ENCODE measurements at places on chromosomes 7 and 10. TPM values are rescaled to one million over a fixed set of nuclear protein-coding genes. Genes with fewer than 3 reads are reported as not detected.

GRCh38 chr7:28984217-28984616 lies 26.1 kb upstream of the TRIL start:
- no peak overlapping the region for H3K27ac ChIP-seq
- DNase-seq: no peak
- no peaks in the 10 kb centered on the region for H3K36me3 ChIP-seq
- H3K4me1 ChIP-seq: peaks cover 3% of the 10 kb centered on the region

GRCh38 chr7:69879989-69880388 lies 281.7 kb downstream of the AUTS2 start:
- no peaks in the 10 kb centered on the region for H3K4me1 ChIP-seq
- H3K36me3 ChIP-seq: no peaks in the 10 kb centered on the region
- no peak overlapping the region for H3K4me3 ChIP-seq
- no peak for DNase-seq
- H3K27ac ChIP-seq: no peak overlapping the region

DNA sequence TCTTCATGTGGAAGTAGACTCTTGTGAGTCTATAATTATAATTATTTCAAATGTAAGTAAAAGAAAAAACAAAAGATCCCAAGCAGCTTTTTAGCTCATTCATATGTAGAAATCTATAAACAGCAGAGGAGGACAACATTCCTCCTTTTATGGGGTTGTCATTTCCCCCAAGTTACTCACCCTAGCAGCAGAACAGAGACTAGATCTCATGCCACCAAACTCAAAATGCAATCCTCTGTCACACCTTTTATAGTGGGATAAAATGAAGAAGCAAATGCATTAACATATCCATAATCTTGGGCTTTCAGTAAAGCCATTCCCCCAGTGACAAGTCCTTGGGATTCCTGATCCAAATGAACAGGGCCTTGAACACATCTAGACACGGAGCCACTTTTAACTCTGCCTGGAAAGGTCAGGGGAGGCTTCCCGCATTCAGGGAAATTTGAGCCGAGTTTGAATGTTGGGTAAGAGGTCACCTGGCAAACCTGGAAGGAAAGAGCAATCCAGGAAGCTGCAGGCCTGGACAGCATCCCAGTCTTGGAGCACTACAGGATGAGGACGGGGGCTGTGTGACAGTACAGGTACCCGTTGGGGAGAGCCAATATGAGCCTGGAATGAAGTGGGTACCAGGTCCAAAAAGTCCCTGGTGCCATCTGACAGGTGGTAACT lies 76.4 kb downstream of the DOCK4 start:
- H3K27me3 ChIP-seq: no peaks in the 10 kb centered on the region
- peak; percentile 47 for DNase-seq
- no peaks in the 10 kb centered on the region for H3K4me1 ChIP-seq
- no peaks in the 10 kb centered on the region for H3K36me3 ChIP-seq
- H3K4me3 ChIP-seq: no peak overlapping the region

DNA sequence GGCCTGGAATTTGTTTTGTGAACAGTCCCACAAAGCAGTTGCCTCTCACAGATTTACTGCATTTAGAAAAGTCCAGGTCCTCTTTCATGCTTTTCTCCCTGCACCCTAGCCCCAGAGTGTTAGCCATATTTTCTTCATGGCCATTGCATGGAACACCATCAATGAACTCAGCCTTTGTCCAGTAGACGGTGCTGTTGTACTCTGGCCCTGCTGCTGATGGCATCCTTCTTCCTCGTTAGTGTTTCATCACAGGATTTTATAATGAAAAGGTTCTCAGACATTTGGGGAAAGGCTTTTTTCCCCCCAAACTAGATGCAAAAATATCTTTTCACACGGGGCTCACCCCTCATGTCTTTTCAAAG lies 93.0 kb upstream of the SLC25A13 start:
- no peak overlapping the region for H3K27ac ChIP-seq
- H3K4me1 ChIP-seq: peaks cover 3% of the 10 kb centered on the region
- H3K36me3 ChIP-seq: no peaks in the 10 kb centered on the region
- H3K4me3 ChIP-seq: no peak overlapping the region
- no peaks in the 10 kb centered on the region for H3K27me3 ChIP-seq

DNA sequence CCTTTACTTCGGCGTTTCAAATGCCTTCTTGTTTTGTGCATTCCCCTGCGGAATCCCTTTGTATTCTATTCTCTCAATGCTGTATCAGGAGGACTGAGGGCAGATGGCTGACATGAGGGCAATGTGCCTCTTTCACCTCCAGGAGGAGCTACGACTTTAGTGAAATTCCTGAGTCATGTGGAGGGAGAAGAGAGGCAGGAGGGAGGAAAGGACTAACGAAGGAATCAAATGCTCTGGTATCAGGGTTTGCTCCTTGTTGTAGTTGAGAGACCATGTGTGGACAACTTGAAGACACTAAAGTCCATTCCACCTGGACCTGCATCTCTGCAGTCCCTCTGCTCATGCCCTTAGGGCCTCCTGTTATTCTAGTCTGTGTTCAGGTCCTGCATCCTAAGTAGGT lies 40.2 kb upstream of the PRSS58 start:
- DNase-seq: no peak
- H3K27ac ChIP-seq: no peak overlapping the region
- no peak overlapping the region for H3K4me3 ChIP-seq
- H3K27me3 ChIP-seq: no peaks in the 10 kb centered on the region
- H3K36me3 ChIP-seq: no peaks in the 10 kb centered on the region
- no peaks in the 10 kb centered on the region for H3K4me1 ChIP-seq

DNA sequence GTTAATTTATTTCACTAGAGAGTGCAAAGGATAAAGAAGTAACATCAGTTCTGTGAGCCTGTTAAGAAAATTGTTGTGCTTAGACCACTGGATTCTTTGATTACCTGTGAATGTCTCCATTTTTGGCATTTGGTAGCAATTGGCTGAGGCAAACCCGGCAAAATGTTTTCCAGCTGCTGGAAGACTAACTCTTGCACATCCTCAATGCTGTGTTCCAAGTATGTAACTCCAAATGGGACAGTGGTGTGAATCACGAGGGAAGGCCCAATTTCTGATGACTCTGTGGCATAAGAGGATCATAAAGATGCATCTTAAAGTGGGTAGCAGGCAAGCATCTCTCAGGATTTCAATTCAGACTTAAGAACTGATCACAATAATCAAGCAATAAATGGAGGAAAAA lies 268.8 kb downstream of the RNLS start:
- no peaks in the 10 kb centered on the region for H3K27me3 ChIP-seq
- H3K4me1 ChIP-seq: no peaks in the 10 kb centered on the region
- no peak for DNase-seq
- H3K36me3 ChIP-seq: no peaks in the 10 kb centered on the region

Gene ASAH2
- total RNA-seq: 1.3 TPM

Gene CC2D2B
- 2.5 TPM for total RNA-seq

Gene HOXA7
- total RNA-seq: 31.3 TPM
